ENCODE measurements at places on chromosomes 6 and 20.

GRCh38 chr6:53168516-53169267, 20.1 kb upstream of the GCM1 start:
- no peak for DNase-seq

- no peak for DNase-seq
These were observed 38.0 kb upstream of the MYLIP start for GRCh38 chr6:16090920-16091319.

DNA sequence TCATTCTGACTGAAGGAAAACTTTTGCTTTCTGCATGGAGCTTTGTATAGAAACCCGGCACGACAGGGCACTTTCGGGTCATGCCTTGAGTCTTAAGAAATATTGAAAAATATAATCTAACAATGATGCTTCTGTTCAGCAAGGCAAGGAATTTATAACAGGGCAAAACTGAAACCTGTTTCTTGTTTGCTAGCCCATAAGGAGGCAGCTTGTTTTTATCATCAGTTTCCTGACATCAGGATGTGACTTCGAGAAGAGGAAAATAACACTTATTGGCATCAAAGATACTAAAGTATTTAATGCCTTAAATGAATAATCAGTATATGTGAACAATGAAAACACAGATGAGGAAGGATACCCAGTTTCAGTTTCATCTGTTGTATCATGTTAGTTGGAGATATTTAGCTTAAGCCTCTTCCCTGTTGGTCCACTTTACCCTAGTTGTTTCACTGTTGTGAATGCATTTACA, 146.5 kb downstream of the CDKAL1 start:
- no peak for DNase-seq

- no peak for DNase-seq
These were observed 37.0 kb downstream of the BCKDHB start for GRCh38 chr6:80143419-80143937.

GRCh38 chr6:105382496-105382895, 20.4 kb downstream of the PREP start:
- no peak for DNase-seq

- no peak for DNase-seq
These were observed 260.0 kb downstream of the FARS2 start for GRCh38 chr6:5521322-5521721.

- no peak for DNase-seq
These were observed 6.4 kb upstream of the PDYN start for GRCh38 chr20:2000285-2000684.
